DMS53 (cell line): ENCODE measurements at places on chromosomes 5 and 9.
A peak's percentile ranks its signal among the peaks of the same experiment; 100 is the strongest.

- no peak for DNase-seq
Observed at GRCh38 chr5:40386289-40386688, 293.4 kb upstream of the PTGER4 start.

GRCh38 chr5:87099968-87100367 is 167.7 kb upstream of the RASA1 start:
- peak; percentile 10 for DNase-seq

GRCh38 chr5:125536095-125536494 is 789.7 kb upstream of the ZNF608 start:
- DNase-seq = no peak

GRCh38 chr5:78320401-78320800 is 25.9 kb upstream of the AP3B1 start:
- DNase-seq = peak; percentile 54

- DNase-seq = no peak
Observed at GRCh38 chr5:123151227-123151909, 62.3 kb downstream of the PRDM6 start.

DNA sequence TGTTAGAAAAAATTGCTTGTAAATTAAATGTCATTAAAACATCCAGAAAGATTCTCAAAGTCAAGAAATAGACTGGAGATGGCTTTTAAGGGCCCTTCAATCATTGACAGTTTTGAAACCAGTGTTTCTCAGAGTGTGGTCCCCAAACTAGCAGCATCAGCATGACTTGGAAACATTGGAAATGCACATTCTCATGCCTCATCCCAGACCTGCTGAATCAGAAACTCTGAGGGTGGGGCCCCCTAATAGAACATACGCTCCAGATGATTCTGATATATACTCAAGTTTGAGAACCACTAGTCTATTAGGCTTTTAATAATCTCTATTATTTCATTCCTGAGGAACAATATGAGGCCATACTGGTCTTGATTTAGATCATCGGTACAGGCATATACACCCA is 181.6 kb downstream of the SMARCA2 start:
- DNase-seq = no peak

DNA sequence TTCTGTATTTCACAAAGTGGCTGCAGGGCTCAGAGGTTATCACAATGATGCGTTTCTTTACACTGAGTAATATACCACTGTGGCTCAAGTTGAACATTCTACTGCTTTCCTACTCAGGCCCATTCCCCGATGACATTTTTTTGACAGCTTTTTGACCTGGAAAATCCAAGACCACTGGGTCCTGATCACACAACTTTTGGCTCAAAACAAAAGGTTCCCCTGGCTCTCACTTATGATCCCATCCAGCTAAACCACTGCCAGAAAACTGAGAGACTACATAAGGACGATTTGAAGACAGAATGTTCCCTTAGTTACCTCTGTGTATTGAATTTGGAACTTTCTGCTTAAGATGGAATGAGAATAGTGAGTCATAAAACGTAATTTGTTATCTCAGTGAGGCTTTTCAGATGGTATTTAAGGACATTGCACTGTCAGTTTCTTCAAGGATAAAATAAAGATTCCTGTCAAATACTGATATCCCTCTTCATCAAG is 78.0 kb upstream of the FBXL7 start:
- DNase-seq = no peak

GRCh38 chr5:21071986-21072385 is 1084.0 kb upstream of the CDH18 start:
- DNase-seq = no peak

DNA sequence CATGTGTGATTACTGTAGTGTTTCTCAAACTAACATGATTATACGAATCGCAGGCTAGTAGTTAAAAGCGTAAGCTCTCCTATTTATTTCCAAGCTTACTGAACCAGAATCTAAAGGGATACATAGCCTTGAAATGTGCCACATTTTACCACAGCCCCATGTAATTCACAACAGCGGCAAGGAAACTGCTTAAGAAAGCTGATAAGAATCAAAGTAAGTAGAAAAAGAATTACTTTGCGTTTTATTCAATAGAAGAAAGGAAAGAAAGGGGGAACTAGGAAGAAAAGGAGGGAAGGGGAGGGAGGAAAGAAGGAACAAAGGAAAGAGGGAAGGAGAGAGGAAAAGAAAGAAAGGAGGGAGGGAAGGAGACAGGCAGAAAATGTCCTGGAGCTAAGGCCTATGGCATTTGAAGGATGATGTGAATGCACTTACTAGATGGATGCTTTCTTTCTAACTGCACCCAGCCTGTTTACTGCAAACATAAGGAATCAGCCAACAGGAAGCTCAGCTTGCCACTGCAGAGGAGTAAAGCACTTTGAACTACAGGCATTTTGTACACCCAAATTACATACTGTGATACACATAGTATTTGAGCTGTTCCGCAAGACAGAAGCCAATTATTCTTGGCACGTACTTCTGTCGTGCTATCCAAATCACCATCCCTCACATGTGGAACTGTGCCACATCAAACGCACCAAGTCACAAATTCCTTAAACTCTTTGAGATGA is 521.7 kb downstream of the RAB3C start:
- no peak for DNase-seq

- DNase-seq = no peak
Observed at GRCh38 chr5:163534492-163535094, 29.2 kb downstream of the MAT2B start.

DNA sequence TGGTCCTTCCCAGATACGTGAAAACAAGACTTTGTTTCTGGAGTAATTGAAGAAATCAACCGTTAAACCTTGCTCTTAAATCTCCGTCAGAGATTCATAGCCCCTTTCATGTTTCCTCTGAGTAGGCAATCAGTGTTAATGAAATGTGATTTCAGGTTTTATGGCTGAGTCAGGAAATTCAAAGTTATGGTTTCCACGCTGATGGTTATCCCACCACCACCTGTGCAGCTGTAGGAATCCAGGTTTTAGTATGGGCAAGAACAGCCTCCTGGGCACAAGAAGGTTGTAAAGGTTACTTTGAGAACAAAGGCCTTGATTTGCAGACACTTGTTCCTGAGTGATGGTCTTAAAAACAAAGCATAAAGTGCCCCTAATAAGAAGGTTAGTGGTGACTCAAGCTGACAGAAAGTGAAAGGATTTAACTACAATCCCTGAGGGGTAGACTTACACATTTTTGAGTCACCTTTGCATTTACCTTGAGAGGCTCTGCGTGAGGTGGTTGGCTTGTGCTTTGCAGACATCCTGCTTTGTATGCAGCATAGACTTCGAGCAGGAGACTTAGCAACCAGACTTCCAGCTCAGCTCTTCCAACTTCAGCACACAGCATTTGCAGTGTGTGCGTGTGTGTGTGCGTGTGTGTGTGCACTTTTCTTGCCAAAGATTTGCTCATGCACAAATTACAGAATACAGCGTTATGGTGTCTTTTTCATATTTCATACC is 159.6 kb downstream of the TLE4 start:
- DNase-seq = no peak
